ENCODE measurements at places on chromosomes 6 and 20.

DNA sequence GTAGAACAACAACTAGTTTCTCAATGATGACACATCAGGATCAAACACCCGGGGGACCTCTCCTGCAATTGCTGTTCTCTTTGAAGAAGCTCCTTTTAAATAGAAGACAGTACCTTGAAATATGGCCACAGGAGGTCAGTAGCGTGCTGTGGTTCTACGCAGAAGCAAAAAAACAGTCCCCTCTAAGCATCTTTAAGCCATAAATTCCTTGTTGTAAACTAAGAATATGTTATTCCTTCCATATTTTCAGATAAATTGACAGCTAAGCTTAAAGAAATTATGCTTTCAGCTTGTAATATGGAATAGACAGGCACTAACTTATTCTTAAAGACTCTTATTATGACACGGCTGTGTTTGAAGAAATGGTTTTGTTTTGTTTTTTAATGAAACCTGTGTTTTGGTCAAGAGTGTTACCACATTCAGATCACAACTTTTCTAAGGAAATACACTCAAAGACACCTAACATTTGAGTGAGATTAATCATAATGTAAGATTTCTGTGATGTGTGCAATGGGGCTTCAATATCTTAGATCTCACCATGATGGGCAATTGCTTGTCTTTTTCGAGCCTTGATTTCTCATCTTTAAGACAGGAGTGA, 49.7 kb upstream of the IL20RA start:
- peak; percentile 75 for ATAC-seq

DNA sequence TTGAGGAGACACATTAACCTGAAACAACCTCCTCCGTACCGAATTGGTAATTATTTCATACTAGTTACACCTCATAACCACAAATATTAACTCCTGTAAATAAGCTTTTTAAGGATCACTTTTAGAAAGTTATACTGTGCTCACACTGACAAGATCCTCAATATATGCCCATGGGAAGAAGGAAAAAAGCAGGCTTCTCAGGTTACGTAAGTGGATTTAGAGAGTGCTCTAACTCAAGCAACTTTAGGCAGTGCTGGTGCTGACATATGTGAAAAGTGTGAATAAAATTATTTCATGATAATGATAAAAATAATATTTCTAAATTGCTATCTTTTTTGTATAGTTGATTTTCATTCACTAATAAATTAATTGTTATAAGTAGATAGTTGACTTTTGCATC, 76.1 kb downstream of the PRKN start:
- no peak for ATAC-seq

- ATAC-seq: no peak
Measured at GRCh38 chr6:130027948-130028347, 9.6 kb downstream of the L3MBTL3 start.

DNA sequence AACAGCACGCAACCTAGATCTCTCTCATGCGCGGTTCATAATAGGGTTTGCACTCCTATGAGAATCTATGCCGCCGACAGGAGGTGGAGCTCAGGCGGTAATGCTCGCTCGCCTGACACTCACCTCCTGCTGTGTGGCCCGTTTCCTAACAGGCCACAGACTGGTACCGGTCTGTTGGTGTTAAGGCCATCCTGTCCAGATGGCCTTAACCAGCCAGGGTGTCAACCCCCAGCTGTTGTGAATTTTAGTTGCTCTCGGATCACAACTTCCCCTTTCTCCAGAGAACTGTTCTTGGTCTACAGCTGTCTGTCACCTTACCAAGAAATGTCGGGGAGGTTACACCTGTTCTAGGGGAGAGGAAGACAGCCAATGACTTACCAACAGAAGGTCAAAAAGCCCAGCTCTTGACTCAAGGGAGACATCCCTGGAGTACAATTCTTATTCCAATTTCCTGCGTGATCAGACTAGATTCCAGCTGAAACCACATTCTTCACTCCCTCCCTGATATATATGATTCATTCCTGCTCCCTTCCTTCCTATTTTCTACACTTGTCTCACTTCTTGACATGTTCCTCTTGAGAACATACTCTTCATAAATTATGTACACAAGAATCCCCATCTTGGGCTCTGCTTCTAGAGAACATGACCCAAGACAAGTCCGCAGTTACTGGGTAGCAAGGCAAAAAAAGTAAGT, 23.1 kb upstream of the DNAAF9 start:
- ATAC-seq: no peak

- ATAC-seq: no peak
Measured at GRCh38 chr20:38569747-38570525, 11.1 kb upstream of the ADIG start.

DNA sequence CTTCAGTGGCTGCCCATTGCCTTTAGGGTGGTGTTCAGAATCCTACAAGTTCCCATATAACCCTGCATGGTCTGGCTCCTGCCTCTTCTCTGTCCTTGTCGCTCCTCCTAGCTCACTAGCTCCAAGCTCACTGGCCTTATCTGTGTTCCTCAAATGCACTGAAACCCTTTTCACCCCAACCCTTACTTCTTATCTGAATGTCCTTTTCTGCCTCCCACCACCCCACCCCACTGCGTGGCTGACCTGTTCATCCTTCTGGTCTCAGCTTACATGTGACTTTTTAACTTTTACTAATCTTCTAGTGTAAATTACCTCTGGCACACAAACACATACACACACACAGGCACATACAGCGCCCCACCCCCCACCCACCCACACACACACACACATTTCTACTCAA, 41.0 kb upstream of the GLP1R start:
- ATAC-seq: no peak

DNA sequence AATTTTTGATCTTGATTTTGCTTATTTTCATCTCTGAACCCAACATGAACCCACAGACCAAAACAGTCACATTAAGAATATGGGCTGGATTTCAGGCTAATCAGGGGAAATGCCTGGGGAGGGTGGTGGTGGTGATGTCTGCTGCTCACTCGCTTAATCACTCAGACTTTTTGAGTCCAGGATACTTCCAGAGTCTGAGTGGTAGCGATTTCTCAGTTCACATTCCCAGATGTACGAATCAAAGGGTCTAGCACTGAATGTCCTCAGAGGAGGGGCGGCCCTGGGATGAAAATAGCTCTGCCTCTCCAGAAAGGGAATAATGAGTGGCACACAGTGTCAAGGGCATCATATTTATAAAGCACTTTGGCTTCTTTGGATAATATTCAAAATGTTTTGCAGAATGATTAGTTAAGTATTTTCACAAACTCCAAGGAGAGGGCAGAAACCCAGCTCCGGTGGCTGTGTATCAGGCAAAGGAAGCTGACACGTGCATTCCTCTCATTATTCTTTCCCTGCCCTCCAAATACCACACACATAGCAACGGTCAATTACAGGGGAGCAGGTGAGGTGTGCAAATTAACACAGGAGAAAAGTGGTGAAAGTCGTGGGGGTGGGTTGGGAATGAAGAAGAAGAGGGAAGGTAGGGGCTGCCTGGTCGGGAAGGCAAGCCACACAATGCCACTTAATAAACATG, 345.2 kb upstream of the RSPO3 start:
- ATAC-seq: no peak

GRCh38 chr6:135235716-135236115, 54.6 kb downstream of the MYB start:
- no peak for ATAC-seq

DNA sequence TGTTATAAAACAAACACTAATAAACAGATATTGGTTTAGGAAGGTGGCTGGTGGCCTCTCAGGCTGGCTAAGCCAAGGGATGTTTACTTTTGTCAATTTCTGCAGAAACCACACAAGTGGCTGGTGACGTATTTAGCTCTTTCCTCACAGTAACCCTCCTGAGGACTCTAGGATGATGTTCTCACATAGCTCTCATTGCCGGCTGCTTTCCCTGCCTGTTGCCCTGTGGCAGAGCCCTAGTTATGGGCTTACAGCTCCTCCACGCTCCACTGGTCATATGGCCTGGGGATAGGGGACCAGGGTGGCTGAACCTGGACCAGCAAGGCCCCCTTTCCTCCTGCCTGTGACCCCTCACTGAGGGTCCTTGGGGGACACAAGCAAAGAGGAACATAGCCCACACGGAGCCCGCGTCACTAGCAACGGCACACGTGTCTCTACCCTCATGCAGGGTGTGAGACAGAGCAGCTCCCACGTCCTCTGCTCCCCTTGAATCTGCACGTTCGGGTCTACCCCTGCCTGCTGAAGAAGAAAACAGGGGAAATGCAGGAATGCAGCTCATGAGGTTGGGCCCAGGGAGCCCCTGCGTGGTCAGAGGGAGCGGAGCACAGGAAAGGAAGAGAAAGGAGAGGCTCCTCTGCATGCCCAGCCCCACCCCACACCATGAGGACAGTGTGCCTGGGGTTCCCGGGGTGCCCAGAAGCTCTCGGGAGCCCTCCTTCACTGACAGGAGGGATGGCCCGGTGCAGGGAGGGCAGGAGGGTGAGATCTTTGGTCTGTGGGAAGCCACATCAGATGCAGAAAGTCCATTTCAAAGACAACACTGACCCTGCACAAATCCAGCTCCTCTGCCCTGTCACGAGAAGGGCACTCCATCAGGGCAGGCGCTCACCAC, 13.9 kb downstream of the RAMACL start:
- ATAC-seq: peak; percentile 60

DNA sequence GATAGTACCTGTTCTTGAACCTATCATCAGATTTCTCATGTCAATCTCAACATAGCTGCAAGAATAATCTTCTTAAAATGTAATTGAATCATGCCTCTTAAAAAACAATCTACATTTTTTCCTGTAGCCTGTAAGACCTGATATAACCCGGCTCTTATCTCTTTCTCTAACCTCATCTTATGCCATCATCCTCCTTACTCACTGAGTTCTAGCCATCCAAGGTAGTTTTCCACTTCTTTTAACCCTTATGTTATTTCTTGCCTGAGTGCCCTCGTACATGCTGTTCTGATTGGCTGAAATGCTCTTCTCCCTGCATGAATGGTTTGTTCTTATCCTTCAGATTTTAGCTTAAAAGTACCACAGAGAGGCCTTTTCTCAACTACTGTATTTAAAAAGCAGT, 16.4 kb downstream of the SLC17A5 start:
- no peak for ATAC-seq

DNA sequence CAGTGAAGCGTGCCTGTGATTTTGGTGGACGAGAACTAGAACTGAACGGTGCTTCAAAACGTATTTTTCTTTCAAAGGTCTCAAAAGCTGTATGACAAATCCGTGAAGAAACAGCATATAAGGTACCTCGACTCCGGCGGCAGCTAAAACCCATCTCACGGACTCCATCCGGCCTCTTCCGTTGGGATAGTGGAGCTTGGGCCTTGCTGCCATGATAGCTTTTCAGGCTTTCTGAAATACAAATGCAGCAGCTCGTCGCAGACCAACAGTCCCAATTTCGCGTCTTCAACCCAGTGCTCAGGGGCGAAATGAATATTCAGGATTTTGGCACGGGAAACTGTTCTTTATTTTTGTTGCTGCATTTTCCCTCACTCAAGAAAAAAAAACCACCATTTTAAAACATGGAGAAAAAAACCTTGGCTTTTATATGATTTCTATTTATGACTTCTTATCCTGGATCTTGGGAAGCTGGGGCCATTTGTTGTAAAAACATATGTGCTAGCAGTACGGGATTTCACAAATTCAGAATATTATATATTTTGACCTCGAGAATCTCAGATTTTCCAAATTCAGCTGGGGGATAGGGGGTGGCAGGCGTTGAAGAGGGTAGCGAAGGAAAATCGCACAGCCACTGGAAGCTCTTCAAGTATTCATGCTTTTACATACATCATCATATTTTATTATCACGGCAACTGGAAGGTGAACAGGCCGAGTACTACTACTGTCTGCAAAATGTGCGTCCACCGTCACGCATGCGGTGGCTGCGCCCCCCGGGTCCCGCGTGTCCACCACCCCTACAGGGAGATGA, 849 bp downstream of the GSTA4 start:
- ATAC-seq: no peak

- ATAC-seq: no peak
Measured at GRCh38 chr6:68637071-68637470, 2.0 kb downstream of the ADGRB3 start.
